ENCODE measurements at places on chromosomes 4 and X.

DNA sequence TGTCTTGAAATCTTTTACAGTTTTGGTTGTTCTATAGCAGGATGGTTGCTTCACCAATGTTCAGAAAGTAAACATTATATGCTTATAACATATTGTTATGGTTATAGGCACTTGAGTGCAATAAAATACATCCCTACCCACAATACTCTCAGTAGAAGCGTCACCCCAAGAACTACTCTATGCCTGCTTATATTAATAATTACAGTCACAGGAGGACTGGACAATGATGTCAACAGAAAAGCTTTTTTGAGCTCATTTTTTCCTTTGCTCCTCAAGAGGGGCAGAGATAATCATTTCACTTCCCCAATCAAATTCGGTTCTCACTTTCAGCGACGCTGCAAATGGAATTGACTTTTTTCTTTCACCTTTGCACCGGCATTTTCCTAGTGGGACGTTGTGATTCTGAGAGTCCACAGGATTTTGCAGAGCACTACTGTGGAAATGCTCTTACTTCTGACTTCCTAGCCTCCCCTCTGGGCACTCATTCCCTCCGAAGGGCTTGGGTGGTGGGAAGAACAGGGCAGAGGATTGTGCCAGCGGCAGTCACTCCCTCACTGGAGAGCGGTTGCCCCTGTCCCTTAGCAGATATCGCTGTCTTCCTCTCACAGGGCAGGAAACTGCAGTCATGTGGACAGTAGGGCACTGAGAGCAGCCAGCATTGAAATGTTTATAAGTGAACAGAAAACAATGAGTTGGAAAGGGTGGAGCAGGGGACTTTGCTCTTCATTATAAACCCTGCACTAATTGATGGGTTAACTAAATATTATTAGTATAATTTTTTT lies 24.9 kb upstream of the SGMS2 start:
- DNase-seq: no peak

DNA sequence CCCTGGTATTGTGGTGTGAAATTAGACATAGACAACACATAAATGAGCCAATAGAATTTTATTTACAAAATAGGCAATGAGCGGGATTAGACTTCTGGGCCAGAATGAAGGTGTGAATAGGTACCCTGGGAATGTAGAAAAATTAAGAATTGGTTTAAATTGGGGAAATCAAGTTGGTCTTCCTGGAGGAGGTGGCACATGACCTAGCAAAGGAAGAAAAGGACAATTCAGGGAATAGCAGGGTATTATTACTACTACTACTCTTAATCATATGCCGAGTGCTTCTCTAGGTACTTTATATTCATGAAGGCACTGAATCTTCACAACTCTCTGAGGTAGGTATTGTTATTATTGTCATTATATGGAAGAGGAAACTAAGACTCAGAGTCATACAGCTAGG lies 202.1 kb downstream of the LHFPL1 start:
- no peak for DNase-seq

DNA sequence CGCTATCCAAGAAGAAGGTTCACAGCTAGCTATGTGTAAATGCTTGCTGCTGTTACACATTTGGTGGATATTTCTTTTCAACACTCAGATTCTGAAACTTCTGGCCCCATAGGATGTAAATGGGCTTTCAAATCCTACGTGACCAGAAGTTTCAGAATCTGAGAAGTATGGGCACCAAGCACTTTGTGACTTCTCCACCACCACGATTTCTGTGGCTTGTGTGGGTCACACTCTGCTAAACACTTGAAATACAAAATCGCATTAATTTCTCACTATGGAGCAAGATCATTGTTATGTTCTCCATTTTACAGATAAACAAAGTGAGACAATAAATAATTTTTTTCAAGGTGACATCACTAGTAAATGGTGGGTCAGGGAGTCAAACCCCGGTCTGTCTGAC lies 259.4 kb upstream of the JADE1 start:
- no peak for DNase-seq

DNA sequence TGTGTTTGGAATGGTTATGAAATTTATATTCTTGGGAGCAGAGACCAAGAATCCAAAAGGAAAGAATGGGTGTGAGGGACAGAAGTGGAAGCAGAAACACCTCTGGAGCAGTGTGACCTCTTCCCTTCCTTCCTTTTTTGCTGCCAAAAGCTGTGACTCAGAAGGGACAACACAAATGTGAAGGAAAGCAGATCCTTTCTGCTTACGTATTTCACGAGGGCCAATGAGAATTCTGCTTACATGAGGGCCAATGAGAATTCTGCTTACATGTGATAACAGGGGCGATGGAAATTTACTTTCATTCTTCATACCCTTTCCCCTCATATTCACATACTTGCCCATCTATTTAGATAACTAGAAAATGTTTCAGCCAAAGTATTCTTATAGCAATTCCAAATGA lies 404.6 kb downstream of the PRDM5 start:
- peak; percentile 77 for DNase-seq

DNA sequence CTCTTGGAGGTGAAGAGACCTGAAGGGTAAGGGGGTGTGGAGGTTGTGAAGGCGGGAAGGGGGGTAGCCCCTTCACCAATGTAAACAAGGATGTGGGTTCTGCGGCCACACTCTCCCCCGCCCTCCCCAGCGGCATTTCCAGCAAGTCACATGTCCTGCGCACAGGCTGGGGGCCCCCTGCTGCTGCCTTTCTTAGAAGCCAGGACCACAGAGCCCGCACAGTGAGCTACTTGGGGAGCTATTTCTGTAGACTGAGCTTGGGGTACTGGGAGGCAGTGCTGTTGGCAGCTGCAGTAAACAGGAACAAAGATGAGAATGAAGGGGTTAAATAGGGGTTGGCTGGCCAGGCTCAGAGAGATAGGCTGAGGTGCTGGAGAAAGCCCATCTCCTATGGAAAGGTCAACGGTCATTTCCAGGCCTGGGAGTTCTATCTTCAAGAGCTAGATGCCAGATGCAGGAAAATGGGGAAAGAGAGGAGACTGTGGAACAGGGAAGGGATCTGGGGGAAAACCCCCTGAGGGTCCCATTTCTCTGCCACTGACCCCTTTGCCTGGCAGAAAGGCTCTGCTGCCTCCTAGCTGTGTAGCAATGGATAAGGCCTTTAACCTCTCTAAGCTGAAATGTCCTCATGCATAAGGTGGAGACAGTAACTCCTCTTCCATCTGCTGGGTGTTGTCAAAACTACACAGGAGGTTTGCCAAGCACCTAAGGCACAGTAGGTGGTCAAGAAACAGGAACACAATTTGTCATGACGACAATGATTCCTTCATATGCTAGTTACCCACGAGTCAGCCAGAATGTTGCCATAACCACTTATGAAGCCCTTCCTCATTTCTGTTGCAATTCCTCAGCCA lies 18.5 kb upstream of the PIM2 start:
- no peak for DNase-seq

GRCh38 chrX:38768079-38768478 lies 33.2 kb upstream of the MID1IP1 start:
- DNase-seq: peak; percentile 18

DNA sequence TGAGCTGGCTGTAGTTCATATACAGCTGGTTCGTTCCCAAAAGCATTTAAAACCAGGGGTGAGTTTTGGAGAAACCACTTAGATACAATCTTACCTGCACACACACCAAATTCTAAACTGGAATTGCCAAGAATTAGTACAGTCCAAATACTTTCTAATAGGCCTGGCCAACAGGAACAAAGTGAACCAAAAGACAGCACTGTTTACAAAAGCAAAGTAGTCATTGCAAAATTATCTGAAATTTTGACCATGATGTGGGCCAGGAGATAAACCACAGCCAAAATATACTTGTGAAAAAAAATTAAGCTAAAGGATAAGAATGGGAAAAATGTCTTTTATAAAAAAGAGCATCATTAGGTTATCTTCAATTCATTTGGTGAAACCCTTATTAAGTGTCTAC lies 37.9 kb upstream of the NAP1L5 start:
- DNase-seq: no peak

DNA sequence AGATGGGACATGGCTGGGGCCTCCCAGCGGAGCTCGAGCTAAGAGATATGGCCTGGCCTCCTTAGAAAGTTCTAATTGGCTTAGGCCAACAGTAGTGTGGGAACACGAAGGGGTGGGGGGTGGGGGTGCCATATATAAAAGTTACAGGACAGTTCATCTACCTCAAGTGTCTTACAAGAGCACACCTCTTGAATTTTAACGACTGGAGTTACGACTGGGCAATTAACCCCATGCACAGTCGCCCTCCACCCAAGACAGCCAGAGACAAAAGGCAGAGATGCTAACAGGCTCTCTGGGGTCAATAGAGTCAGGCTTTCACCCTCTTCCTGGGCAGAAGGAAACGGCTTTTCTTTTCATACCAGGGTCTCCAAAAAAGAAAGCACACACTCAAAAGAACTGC lies 302.2 kb downstream of the BCOR start:
- no peak for DNase-seq

- DNase-seq: no peak
These were observed 4.6 kb upstream of the TMA16 start for GRCh38 chr4:163489929-163490328.

DNA sequence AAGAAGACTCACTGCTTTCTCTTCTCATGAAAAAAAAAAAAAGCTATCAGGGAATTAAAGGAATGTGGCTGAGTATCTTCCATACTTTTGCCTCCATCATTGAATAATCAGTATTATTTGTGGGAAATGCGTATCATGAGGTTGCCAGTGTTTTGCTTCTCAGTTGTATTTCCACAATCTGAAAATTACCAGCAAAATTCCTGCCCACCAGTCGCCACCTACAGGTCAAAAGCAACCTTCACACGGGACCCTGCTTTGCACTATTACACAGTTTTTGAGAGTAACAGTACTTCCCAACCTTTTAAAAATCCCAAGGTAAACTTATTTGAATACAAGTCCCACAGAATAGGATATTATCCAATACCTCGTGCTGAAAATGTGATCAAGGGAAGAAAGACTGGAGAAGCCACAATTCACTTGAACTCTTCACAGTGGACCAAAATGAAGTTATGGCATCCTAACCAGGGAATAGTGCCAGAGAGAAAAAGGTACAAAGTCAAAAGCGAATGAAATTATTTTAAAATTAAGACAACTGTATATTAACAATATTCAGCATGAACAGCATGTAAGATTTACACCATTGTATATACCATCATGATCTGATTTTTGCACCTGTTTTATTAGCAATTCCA lies 30.4 kb downstream of the PGRMC1 start:
- peak; percentile 7 for DNase-seq

- no peak for DNase-seq
These were observed 4.6 kb downstream of the JAKMIP1 start for GRCh38 chr4:6195602-6196319.

- DNase-seq: no peak
These were observed 11.1 kb downstream of the APEX2 start for GRCh38 chrX:55011294-55011693.

DNA sequence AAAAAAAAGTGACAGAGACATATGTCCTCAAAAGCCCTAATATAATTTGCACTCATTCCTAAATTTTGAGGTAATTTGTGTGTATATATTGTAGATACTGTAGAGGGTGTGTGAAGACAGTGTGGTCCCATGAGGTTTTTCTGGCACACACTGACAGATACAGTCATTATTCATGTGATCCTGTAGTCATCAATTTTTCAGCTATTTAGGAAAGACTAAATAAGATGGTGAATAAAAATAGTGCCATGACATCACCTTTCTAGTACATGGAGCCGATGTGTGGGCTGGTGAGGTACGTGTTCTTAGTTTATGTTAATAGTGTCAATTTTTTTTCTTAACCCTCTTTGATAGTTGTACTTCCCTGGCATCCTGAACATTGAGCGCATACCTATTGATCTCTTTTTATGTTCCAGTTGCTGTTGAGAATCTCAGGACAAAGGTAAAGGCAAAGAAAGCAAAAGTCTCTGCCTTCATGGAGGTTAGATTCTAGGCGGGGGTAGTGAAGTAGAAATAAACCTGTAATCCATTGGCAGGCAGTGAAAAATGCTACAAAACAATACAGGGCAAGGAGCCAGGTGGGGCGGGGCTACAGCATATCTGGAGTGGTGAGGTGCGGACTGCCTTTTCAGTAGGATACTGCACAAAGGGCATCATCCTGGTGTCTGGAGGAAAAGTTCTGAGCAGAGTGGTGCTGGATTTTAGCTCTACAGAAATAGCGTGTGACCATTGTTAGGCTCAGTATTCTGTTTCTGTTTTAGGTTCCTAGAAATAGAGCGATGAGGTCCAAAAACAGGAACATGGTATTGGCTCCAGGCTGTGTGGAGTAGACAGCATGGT lies 93.8 kb downstream of the ARHGAP10 start:
- peak; percentile 39 for DNase-seq

DNA sequence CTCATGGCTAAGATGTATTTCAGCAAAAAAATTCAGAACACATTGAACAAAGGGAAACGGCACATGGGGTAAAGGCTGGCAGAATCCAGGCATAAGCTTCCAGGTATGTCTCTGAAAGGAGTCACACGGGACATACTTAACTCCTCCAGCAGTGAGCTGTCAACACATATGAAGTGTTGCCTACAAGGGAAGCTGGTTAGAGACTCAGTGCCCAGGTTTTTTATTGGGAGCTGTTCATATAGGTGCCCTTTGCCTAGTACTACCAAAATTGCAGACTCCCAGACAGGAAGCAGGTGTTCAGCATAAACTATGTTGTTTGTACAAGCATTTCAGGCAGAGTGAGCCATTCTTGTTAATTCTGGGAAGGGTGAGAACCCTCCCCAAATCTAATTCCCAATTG lies 77.4 kb upstream of the PUDP start:
- DNase-seq: no peak

GRCh38 chr4:111499291-111499690 lies 646.0 kb upstream of the FAM241A start:
- no peak for DNase-seq

- DNase-seq: no peak
These were observed 664.5 kb downstream of the RAPGEF2 start for GRCh38 chr4:159767406-159767805.

GRCh38 chr4:79603681-79604080 lies 195.7 kb upstream of the GK2 start:
- DNase-seq: no peak

DNA sequence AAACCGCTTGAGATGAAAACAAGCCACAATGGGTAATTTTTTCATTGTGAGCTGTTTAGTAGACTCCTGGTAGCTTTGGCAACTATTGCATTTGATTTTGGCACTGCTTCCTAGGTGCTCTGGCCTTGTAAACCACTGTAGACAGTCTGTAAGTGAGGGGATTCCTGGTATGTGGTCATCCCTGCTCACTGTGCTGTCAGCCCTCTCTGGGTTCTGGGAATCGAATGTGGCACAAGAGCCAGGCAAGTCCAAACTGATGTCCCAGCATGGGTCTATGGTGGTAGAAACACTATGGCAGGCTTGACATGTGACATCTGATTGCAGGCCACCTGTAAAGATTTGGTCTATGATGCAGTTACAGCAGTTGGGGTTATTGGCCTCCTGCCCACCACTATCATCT lies 2.5 kb downstream of the USP51 start:
- DNase-seq: no peak

- peak; percentile 6 for DNase-seq
These were observed 15.2 kb downstream of the CAPN6 start for GRCh38 chrX:111254896-111255693.

- no peak for DNase-seq
These were observed 38.1 kb upstream of the UGT2B15 start for GRCh38 chr4:68708566-68708965.

GRCh38 chr4:7675136-7675535 lies 240.4 kb upstream of the PSAPL1 start:
- no peak for DNase-seq

- peak; percentile 65 for DNase-seq
These were observed 55.5 kb upstream of the FBXW7 start for GRCh38 chr4:152591396-152591795.

All from bronchial epithelial cell (primary cell).